ENCODE measurements at places on chromosomes 3 and 15.

DNA sequence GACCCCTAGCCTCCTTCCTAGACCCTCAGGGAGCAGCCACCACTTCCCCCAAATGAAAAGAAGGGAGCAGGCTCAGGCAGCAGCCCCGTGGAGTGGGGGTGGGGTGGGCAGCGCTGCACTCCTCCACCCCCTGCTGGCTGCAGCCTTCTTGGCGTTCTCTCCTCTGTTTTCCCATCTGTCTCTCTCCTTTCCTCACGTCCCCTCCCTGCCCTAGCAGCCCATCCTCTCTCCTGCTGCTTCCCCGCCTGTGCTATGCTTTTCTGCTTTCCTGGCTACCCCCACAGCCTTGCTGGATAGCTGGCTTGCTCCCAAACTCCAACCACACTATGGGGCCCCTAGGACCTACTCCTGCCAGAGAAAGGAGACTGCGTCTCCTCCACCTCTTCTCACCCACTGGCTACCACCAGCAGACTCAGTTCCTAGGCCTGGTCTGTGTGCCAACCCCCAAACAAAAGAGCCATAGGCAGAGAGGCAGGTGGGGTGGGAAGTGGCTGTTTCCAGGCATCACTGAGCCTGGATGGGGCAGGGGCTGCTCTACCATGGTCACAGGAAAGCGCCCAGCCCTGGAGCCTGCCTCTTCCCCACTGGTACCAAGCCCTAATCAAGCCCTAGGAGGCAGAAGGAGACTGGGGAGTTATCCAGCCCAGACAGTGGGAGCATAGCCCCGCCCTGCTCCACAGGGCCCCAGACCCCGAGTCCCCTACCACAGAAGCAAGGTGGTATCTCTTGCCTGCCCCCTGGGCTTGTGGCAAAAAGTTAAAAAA lies 3.4 kb upstream of the DISP2 start:
- no peak overlapping the region for H3K27ac ChIP-seq
- no peaks in the 10 kb centered on the region for H3K36me3 ChIP-seq
- peaks cover 12% of the 10 kb centered on the region for H3K4me1 ChIP-seq

GRCh38 chr3:45741742-45742460 lies 52.7 kb downstream of the SACM1L start:
- H3K4me3 ChIP-seq: peak overlapping the region; percentile 19
- H3K27ac ChIP-seq: peak overlapping the region; percentile 85
- no peaks in the 10 kb centered on the region for H3K27me3 ChIP-seq
- peaks cover 27% of the 10 kb centered on the region for H3K4me1 ChIP-seq
- peak; percentile 39 for DNase-seq

DNA sequence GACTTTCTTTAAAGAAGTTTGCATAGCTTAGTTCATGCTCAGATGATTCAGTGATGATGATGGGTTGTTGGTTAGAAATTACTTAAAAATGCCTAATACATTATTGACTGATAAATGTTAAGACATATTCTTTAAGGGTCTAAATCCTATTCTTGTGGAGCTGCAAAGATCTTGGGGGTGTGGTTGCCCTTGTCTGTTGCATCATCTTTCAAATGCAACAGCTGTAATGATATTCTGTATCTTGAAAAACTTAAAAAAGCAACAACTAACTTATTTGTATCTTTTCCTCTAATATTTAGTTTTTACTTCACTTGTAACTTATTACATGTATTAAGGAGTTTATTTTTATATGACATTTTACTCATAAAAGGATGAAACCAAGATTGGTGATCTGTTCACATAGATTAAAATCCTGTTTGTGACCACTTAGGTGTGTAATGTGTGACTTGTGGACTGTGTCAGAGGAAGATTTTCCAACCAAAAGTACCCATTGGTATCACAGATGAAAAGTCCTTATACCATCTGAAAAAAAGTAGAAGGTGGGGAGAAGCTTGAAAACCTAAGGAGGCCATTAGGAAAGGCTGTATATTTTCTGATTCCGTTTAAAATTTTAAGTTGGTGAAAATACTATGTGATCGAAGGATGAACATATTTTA lies 142.8 kb downstream of the IGF1R start:
- peaks cover 7% of the 10 kb centered on the region for H3K4me1 ChIP-seq
- no peak overlapping the region for H3K4me3 ChIP-seq
- DNase-seq: no peak
- no peaks in the 10 kb centered on the region for H3K36me3 ChIP-seq
- H3K27ac ChIP-seq: no peak overlapping the region

GRCh38 chr3:134991003-134991402 lies 195.9 kb downstream of the EPHB1 start:
- DNase-seq: no peak
- H3K36me3 ChIP-seq: no peaks in the 10 kb centered on the region

GRCh38 chr3:8201886-8202285 lies 299.7 kb upstream of the LMCD1 start:
- H3K4me1 ChIP-seq: no peaks in the 10 kb centered on the region
- DNase-seq: no peak
- no peaks in the 10 kb centered on the region for H3K27me3 ChIP-seq
- no peak overlapping the region for H3K4me3 ChIP-seq
- H3K36me3 ChIP-seq: no peaks in the 10 kb centered on the region

DNA sequence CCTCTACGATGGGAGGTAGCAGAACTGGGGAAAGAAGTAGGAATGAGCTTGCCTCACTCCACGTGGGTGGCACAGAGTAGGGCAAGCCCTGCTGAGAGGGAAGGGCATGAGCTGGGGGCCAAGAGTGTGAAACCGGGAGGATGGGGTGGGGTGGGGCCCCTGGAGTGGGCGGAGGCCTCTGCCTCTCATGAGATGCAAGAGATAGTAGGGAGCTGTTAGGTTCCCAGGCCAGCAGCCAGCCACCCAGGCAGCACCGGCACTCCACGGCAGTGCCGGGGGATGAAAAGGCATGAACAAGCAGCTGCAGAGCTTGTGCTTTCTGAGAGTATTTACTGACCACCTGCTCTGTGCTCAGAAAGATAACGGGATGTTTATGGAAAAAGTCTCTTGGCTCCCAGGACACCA lies 24.4 kb upstream of the PLA2G4E start:
- no peaks in the 10 kb centered on the region for H3K36me3 ChIP-seq
- peaks cover 3% of the 10 kb centered on the region for H3K4me1 ChIP-seq
- no peak overlapping the region for H3K4me3 ChIP-seq
- H3K27me3 ChIP-seq: peaks cover 22% of the 10 kb centered on the region
- DNase-seq: no peak

DNA sequence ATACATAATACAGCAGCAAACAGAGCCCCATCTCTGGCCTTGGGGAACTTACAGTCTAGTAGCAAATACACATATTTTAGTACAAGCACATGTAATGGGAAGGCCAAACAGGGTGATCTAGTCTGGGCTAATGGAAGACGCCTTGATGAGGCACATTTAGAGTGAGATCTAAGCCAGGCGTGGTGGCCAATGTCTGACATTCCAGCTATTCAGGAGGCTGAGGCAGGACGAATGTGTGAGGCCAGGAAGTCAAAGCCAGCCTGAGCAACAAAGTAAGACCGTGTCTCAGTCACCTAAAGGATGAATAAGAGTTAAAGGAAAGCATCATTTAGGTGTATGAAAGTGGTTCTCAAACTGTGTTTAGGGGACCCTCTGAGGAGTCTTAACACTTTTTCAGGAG lies 291.9 kb downstream of the MAGI1 start:
- no peak overlapping the region for H3K27ac ChIP-seq
- no peaks in the 10 kb centered on the region for H3K4me1 ChIP-seq
- H3K4me3 ChIP-seq: no peak overlapping the region
- DNase-seq: no peak
- H3K36me3 ChIP-seq: no peaks in the 10 kb centered on the region

DNA sequence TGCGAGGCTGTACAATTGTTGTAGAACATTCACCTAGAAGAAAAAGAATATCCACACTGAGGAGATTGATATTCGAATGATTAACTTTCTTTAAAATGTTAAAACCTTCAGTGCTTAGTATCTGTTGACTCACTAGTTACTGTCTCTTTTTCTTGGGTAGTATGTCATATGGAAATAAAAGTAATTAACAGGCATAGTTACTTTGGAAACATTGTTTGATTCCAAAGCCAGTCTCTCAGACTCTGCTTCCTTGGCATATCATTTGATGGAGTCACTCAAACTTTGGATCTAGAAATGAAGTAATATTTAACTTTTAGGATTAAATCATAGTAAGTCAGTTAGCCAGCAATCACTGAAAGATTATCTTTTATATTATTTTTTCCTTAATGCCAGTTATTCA lies 63.4 kb downstream of the MAP2K5 start:
- no peak overlapping the region for H3K27ac ChIP-seq
- no peaks in the 10 kb centered on the region for H3K36me3 ChIP-seq
- no peaks in the 10 kb centered on the region for H3K27me3 ChIP-seq
- H3K4me3 ChIP-seq: no peak overlapping the region
- H3K4me1 ChIP-seq: no peaks in the 10 kb centered on the region

DNA sequence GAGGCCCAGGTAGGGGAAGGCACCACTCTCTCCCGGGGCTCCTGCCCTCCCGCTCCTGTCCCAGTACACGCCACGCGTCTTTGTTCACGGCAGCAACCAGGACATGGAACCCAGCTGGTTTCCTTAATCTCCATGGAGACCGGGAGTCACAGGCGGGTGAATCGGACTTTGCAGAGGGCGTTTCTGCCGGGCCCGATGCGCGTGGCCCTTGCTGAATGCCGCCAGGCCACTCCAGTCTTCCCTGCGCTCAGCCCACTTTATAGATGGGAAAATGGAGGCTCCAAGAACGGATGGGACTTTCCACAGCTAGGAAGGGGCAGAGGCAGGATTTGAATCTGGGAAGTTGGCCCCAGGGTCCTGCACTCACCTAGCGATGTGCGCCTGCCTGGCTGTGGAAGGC lies 7.4 kb downstream of the PLXND1 start:
- H3K27ac ChIP-seq: no peak overlapping the region
- H3K27me3 ChIP-seq: peaks cover 55% of the 10 kb centered on the region
- H3K36me3 ChIP-seq: no peaks in the 10 kb centered on the region
- no peak for DNase-seq

DNA sequence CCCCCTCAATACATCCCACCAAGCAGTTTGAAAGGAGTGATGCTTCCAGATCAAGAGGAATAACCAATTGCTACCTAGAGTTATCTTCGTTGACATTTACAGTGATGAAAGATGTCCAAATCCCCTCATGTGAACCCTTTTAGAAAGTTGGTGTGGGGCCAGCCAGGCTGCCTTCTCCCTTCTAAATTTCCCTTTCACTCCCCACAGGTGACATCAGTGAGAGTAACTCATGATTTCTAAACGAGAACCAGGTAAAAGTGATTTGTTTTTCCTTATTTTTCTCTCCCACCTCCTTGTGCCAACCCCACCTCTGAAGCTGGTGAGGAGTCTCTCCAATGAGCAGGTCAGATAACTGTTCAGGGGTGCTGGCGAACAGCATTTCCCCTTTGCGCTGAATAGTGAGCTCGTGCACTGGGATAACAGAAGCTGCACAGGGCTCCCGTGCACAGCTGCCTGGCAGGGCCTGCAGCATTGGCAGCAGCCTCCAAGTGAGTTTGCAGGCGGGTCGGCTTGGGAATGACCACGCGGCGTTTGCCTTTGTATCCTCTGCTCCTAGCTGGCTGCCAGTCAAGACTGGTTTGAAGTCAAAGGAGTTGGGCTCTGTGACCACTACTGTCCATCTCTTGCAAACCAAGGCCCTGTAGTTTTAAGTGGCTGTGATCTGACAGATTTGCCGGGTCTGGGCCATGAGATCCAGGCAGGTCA lies 70.2 kb upstream of the CORO2B start:
- DNase-seq: no peak
- H3K36me3 ChIP-seq: no peaks in the 10 kb centered on the region
- peaks cover 5% of the 10 kb centered on the region for H3K4me1 ChIP-seq
- no peak overlapping the region for H3K4me3 ChIP-seq

GRCh38 chr15:35000511-35000910 lies 12.4 kb upstream of the ZNF770 start:
- no peak overlapping the region for H3K27ac ChIP-seq
- no peak for DNase-seq

- H3K36me3 ChIP-seq: no peaks in the 10 kb centered on the region
- no peak overlapping the region for H3K27ac ChIP-seq
- DNase-seq: no peak
- peaks cover 21% of the 10 kb centered on the region for H3K27me3 ChIP-seq
- H3K4me3 ChIP-seq: no peak overlapping the region
These were observed 56.7 kb upstream of the CMTM8 start for GRCh38 chr3:32181796-32182195.

GRCh38 chr3:193768070-193768394 lies 175.0 kb downstream of the OPA1 start:
- peak; percentile 4 for DNase-seq
- no peak overlapping the region for H3K27ac ChIP-seq
- peaks cover 7% of the 10 kb centered on the region for H3K27me3 ChIP-seq
- no peaks in the 10 kb centered on the region for H3K4me1 ChIP-seq
- H3K36me3 ChIP-seq: no peaks in the 10 kb centered on the region
- no peak overlapping the region for H3K4me3 ChIP-seq

DNA sequence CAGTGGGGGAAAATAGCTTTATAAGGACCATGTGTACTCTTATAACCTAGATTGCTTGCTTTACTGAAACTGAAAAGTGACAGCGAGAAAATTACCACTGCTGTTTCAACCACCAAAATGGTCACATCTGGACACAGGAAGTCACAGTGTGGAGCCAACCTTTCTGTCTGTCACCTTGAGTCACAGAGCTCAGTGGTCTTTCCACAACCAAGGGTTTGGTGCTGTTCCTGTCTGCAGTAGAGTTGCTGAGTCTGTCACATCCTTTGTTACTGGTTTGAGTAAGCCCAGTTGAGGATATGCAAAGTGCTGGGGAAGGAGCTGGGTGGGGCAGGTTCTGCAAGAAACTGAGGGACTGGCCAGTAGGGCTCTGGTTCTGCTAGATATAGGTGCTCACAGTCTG lies 139.1 kb upstream of the EIF1B start:
- no peaks in the 10 kb centered on the region for H3K36me3 ChIP-seq
- H3K4me3 ChIP-seq: no peak overlapping the region
- peak overlapping the region; percentile 42 for H3K27ac ChIP-seq
- no peak for DNase-seq
- H3K27me3 ChIP-seq: no peaks in the 10 kb centered on the region

- H3K27ac ChIP-seq: no peak overlapping the region
- H3K4me1 ChIP-seq: no peaks in the 10 kb centered on the region
- H3K4me3 ChIP-seq: no peak overlapping the region
- no peaks in the 10 kb centered on the region for H3K27me3 ChIP-seq
These were observed 283.7 kb downstream of the NLGN1 start for GRCh38 chr3:173681188-173681678.

GRCh38 chr3:119559441-119559963 lies at the start of gene CD80:
TSS of gene CD80 (minus strand) at chr3:119559614. CDS start at chr3:119557728, 1,886 bp downstream.
- peaks cover 66% of the 10 kb centered on the region for H3K4me1 ChIP-seq
- no peaks in the 10 kb centered on the region for H3K27me3 ChIP-seq
- DNase-seq: peak; percentile 90
- H3K36me3 ChIP-seq: peaks cover 39% of the 10 kb centered on the region

- H3K4me3 ChIP-seq: no peak overlapping the region
- no peak overlapping the region for H3K27ac ChIP-seq
- H3K27me3 ChIP-seq: no peaks in the 10 kb centered on the region
- peaks cover 22% of the 10 kb centered on the region for H3K36me3 ChIP-seq
- H3K4me1 ChIP-seq: peaks cover 69% of the 10 kb centered on the region
These were observed 19.0 kb downstream of the ANP32A start for GRCh38 chr15:68801572-68802148.

DNA sequence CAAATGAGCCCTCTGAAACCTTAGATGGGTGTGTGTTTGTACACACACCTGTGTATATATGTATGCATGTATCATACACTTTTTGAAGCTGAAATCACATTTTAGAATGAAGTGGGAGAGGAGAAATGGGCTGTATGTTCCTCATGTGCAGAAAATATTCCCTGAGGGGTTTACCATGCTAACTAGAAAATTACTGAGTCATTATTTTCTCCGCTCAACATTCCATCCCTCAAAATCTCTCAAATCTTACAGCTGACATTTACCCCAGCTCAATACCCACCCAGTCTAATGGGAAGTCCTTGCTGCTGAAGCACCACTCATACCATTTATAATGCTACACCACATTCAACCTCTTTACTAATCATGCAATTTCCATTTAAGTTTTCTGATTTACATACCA lies 138.6 kb downstream of the P2RY1 start:
- peaks cover 3% of the 10 kb centered on the region for H3K27me3 ChIP-seq
- no peaks in the 10 kb centered on the region for H3K4me1 ChIP-seq
- H3K36me3 ChIP-seq: no peaks in the 10 kb centered on the region
- DNase-seq: no peak
- no peak overlapping the region for H3K4me3 ChIP-seq
- no peak overlapping the region for H3K27ac ChIP-seq
